ENCODE measurements at places on chromosomes 16 and 17.

DNA sequence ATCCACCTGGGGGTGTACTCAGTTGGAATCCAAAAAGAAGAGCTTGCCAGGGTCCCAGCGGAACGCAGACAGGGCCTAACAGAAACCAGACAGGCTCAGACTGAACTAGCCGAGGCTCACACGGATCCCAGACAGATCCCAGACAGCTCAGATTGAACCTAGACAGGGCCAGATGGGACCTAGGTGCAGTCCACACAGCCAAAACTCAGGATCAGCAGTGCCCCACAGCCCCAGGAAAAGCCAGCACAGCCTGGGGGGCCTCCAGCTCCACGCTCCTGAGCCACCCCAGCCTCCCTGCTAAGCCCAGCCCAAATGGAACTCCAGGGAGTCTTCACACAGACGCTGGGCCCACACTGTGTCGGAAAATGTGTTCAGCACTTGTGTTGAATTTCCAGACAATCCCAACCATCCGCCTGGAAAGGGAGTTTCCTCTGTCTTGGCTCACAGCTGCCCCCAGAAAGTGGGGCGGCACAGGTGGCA, 7.5 kb downstream of the STX1B start:
- no peak for DNase-seq

- DNase-seq: peak; percentile 86
These were observed 18.8 kb downstream of the STX4 start for GRCh38 chr16:31052114-31052513.

DNA sequence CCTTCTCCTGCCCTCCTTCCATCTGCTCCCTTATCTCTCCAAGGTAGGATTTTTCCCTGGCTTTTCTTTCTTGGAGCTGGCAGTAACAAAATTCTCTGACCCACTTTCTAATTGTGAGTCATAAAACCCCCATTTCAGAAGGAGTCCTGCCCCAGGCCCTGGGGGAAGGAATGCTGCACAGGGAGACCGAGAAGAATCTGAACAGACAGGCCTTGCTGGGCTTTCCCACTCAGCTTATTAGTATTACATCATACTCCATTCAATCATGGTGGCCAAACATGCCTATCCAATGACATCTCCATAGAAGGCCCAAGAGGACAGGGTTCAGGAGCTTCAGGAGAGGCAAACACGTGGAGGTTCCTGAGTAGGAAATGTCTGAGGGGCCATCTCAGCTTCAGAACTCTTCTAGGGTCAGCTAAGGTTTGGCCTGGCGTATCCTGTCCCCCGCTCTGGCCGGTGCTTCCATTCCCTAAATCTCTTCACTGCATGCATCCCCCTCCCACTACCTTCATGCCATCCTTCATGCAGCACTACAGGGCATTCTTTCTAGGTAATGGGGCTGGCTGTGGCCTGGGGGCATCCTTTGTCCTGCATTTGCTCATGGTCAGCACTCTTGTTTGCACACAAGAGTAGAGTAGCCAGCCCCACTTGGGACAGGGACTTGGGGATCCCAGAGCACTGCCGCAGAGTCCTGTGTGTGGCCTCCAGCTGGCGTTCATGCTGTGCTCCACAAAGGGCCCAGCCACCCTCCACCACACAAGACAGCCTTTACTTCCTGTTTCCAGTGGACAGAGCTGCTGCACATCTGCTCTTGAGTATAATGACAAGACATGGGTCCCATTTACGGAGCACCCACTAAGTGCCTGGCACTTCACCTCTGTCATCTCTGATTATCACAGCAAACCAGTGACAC, 8.2 kb downstream of the SLC6A2 start:
- no peak for DNase-seq

DNA sequence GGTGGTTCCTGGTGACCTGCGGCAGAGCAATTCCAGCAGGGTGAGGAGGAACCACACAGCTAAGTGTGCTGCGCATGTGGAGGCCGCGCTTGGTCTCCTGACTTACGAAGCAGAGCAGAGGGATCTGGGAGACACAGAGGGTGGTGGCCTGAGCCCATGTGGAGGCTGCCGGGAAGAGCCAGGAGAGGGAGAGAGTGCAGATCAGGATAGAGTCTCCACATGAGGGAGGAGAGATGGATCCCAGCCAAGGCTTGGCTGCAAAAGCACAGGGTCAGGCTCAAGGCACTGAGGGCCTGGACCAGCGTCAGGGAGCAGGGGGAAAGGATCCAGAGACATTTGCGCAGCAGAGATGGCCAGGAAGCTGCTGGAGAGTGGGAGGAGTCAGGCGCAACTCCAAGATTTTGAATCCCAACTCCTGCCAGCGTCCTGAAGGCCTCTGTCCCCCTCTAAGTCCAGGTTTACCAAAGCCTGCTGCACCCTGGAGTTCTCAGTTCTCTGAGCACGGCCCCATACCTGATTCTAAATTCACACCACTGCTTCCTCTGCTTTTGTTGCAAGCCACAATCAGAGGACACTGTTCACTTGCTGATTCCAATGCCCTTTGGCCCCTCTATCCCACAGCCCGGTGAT, 11.3 kb upstream of the MLLT6 start:
- DNase-seq: no peak

DNA sequence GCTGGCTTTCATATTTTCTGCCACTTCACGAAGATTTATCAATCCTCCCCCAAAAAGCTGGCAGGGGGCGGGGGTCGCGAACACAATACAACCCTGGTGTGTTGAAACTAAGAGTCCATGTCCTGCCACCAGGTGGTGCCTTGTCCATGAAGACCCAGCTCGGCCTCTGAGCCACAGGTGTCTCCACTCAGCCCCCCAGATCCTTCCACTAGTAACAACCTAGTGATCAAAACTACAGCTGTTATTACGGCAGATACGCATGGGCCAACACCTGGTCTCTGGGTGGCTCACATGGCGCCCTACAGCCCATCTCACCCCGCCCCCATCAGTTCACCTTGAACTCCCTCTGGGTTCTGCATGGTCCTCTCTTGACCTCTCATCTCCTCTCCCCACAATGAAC, 27.7 kb downstream of the USP7 start:
- DNase-seq: no peak

GRCh38 chr16:3054965-3055733, 8.8 kb downstream of the MMP25 start:
- no peak for DNase-seq

GRCh38 chr16:72677662-72678447, 370.1 kb downstream of the ZFHX3 start:
- DNase-seq: no peak

All from kidney capillary endothelial cell (primary cell).